ENCODE measurements at places on chromosomes 11 and 22.
A peak's percentile ranks its signal among the peaks of the same experiment; 100 is the strongest.

- peak; percentile 6 for DNase-seq
Measured at GRCh38 chr11:118152552-118153471, at the start of gene SCN4B. SCN4B (minus strand) TSS chr11:118152823; CDS start chr11:118152673, 150 bp downstream.

DNA sequence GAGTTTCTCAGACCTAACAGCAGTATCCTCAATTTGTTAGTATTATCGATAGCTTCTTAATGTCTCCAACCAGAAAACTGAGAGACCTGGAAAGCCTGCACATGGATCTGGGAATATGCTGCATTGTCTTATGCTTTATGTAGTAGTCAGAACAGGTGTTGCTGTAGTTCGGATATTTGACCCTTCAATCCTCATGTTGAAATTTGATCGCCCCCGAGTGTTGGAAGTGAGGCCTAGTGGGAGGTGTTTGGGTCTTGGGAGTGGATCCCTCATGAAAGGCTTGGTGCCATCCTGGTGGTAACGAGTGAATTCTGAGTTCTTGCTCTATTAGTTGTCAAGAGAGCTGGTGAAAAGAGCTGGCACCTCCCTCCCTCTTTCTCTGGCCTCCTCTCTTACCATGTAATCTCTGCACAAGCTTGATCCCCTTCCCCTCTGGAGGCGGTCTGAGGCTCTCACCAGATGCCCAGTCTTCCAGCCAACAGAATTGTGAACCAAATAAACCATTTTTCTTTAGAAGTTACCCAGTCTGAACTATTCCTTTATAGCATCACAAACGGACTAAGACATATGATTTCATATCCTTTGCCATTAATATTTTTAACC lies 227.1 kb downstream of the DDX10 start:
- DNase-seq, result no peak

DNA sequence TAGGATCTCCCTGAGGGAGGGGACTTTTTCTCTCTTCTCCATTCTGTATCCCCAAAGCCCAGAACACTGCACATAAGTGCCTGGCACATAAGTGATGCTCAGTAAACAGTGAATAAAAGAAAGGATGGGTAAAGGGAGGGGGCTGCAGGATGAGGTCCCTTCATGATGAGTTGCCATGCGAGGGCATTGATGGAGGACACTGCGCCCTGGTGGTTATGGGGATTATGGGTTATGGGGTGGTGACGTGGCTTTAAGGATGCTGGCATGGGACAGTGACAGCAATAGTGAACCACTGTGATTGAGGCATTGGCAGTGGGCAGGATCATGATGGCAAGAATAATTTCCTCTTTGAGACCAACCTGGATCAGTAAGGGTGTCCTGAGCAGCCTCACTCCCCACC lies 43.9 kb upstream of the LRRC32 start:
- DNase-seq, result no peak

DNA sequence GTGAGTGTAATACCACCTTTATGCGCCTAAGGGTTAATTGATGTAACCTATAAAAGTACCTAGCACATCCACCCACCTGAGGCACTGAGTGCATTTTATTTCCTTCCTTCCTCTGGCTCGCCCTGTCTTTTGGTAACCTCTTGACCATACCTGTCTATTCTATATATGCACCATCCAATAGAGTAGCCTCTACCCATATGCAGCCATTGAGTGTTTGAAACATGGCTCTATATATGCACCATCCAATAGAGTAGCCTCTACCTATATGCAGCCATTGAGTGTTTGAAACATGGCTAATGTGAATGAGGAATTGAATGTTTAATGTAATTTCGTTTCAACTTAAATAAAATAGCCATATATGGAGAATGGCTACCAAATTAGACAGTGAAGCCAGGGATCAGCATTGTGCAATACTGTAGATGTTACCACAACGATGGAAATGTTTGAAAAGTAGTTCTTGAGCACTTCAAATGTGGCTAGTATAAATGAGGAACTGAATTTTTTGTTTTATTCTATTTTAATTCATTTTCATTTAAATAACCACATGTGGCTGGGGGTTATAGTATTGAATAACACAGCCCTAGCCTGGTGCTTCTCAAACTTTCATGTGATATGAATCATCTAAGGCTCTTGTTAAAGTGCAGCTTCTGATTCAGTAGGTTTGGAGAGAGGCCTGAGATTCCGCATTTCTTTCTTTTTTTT lies 33.8 kb downstream of the SLC35F2 start:
- no peak for DNase-seq

DNA sequence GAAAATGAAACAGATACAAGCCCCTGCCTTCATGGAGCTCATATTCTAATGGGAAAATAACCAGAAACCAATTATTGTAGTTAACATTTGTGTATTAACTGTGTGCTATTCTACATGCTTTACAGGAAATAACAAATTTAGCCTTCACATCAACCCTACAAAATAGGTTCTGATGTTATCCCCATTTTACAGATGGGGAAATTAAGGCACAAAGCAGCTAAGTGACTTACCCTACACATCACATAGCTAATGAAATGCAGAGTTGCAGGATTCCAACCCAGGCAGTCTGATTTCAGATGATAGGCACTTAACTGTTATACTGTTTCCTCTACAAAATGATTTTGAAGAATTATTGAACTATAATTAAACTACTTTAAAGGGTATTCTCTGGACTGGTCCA lies 43.7 kb downstream of the KMT5B start:
- DNase-seq, result no peak

- no peak for DNase-seq
Measured at GRCh38 chr22:39418696-39419095, 19.1 kb downstream of the TAB1 start.

- DNase-seq, result peak; percentile 62
Measured at GRCh38 chr22:28955817-28956216, 72.4 kb downstream of the ZNRF3 start.

DNA sequence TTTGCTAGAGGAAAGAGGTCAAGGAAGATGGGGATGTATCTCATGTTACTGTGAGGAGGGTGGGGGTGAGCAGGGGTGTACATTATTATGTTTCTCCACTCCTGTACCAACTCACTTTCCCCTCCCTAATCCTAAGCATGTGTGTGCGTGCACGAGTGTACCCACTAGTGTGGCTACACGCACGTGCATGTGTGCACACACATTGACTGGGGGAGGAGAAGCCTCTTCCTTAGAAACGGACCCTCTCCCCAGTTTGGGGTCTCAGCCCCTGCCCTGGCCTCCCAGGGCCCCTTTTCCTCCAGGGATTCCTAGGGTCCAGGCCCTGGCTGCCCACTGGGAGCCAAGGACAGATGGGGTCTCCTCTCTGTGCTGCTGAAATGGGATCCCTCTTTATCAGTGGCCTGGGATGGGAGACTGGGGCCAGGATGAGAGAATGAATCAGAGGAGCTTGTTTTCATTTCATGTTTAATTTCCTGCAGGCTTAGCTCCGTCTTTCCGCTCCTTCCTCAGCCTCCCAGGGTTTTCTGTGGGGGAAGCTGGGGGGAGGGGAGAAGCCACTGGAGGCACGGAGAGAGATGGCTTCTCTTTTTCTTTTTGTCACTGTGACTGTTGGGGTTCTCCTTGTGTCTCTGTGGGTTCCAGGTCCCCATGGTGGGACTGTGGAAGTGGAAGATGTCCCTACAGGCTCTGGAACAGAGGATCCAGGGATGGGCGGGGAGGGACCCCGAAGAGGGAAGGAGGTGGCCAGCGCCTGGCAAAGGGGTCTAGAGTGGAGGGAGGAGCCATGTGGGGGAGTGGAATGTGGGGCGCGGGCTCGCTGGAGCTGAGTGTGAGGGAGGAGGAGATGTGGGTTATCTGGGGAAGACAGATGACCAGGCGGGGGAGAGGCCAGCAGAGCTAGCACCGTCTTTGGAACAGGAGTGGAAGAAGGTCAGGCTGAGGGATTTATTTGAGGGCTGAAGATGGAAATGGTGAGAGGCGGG lies 40.3 kb downstream of the ALX4 start:
- no peak for DNase-seq

- no peak for DNase-seq
Measured at GRCh38 chr11:3356858-3357257, 22.1 kb downstream of the ZNF195 start.

DNA sequence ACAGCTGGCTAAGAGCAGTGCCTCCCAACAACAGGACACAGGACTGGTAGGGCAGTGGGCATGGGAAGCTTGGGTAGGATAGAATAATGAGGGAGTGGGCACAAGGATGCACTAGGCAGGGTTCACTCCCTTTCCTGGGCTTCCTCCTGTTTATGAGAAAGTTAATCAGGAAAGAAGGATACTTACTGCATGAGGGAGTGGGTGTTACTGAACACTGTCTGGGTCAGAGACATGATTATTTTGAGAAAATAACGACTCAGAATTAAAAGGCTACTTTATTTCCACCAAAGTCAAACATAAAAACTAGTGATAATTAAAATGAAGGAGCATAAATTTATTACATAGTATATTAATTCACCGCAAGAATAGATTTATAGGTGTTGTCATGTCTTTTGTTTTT lies 35.8 kb downstream of the NCAM1 start:
- DNase-seq, result no peak

- DNase-seq, result no peak
Measured at GRCh38 chr11:129224538-129224937, 32.4 kb upstream of the ARHGAP32 start.

- DNase-seq, result no peak
Measured at GRCh38 chr22:44709881-44710392, 7.9 kb downstream of the PRR5 start.

GRCh38 chr22:50445880-50446707 lies 28.7 kb downstream of the SBF1 start:
- DNase-seq, result no peak

DNA sequence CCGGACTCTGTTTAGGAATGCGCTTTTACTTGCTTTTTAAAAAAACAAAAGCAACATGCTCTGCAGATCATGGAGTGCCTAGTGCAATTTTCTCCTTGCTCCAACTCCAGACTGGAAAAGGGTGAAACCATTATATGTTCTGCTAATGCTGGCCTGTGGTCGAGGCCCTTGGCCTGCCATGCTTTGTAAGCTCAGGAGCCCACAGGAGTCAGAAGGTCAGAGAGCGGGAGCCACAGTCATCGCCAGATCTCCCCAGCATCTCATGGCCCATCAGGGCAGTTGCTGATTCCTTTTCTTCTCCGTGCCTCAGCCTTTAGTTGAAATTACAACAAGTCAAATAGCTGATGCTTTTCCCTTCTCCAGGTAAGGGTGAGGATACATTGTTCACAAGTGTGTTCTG lies 80.3 kb downstream of the DDIAS start:
- no peak for DNase-seq

- no peak for DNase-seq
Measured at GRCh38 chr11:2525166-2525861, 80.5 kb downstream of the KCNQ1 start.

DNA sequence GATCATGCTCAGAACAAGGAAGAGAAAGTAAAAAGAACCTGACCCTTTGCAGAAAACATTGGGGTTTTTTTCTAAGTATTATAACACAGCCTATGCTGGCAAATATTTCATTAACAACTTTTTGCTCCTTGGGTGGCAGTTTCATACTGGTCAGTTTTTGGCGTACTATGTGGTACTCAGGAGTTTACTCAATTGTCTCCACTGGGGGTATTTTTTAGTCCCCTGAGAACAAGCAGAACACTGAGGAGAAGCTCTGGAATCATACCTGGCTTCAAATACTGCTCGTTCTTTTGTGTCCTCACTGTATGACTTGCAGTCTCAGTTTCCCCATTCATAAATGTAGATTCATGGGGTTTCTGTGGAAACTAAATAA lies 90.4 kb downstream of the SERGEF start:
- DNase-seq, result no peak

DNA sequence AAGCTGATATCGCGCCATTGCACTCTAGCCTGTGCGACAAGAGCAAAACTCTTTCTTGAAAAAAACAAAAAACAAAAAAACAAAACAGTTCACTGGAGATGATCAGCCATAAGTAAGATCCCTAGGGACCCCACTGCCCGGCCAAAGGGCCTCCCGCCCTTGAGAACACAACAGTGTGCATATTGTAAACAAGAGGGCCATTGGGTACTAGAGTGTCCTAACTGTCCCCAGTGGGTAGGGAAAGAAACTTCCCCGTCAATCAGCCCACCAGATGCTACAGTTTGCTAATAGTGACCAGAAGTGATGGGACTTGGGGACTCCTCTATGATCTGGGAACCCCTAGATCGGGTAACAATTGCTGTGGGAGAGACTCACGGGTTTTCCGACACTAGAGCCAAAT lies 3.7 kb upstream of the ACY3 start:
- DNase-seq, result no peak

GRCh38 chr22:50150161-50151129 lies 20.1 kb upstream of the PANX2 start:
- no peak for DNase-seq

DNA sequence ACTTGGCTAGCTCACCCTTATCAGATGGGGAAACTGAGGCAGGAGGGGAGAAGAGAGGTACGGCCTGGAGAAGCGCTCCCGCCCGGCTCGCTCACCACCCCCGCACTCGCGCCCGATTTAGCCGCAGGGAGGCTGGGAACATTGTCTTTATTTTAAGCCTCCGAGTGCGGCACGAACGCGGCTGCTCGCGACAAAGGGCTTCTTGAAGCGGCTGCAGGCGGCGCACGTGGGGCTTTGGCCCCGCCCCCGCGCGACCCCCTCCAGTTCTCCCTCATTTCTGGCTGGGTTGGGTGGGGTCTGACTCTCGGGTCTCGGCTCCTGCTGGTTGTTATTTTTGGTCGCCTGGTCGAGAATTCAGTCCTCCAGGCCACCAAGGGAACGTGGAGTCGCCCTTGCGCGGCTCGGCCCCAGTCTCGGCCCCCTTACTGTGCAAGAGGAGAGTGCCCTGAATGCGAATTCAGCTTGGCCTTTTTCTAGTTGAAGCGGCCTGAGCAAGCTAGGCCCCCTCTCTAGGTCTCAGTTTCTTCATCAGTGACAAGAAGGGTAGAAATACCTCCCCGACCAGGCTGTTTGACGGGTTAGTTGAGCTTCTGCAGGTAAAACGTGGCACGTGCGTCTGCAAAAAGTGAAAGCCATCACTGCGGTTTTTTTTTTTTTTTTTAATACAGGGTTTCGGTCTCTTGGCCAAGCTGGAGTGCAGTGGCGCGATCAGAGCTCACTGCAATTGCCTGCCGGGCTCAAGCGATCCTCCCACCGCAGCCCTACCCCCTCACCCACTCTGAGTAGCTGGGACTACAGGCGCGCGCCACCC lies 2.6 kb upstream of the CHRM1 start:
- no peak for DNase-seq

DNA sequence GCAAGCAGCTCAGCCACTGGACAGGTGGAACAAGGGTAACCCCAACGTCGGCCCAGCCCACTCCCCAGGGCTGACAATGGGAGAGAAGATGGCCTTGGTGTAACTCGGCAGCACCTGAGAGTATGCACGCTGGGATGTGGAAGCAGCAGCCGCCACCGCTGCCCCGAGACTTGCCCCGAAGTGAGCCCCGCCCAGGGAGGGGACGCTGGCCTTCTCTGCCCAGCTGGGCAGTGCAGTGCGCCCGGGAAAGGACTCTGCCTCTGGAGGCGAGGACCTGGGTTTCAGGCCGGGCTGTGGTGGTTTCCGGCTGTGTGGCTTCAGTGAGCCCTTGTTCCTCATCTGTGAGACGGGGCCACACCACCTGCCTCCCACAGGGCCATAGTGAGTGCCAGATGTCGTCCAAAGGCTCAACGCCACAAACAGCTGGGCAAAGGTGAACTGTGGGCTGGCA lies 8.6 kb upstream of the POLDIP3 start:
- DNase-seq, result no peak

Measured in stimulated activated CD4-positive, alpha-beta T cell treated with anti-CD3 and anti-CD28 coated beads, Interleukin-1b, Interleukin-23, amount 100 ng/mL, for 4 hours (primary cell).